ENCODE measurements at places on chromosomes 7 and 10.

- DNase-seq = no peak
Observed at GRCh38 chr10:43099928-43100327, 23.1 kb downstream of the RET start.

DNA sequence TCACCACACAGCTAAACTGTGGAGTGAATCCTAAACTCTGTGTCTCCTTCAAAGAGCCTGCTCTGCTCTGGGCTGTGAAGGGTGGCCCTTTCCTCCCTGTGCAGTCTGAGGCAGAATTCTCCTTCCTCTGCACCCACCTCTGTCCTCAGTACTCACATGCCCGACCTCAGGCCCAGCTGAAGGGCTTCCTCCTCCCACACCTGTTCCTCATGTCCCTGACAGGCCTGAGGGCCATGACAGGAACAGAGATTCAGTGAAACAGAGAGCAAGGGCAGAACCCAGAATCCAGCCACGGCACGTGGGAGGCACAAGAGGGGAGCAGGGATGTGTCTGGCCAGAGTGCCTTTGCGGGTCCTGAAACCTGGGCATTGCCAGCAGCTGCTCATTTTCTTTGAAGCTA is 13.9 kb downstream of the CREB3L2 start:
- no peak for DNase-seq

- DNase-seq = no peak
Observed at GRCh38 chr7:33534833-33535232, 370.5 kb upstream of the BMPER start.

GRCh38 chr7:77653572-77653971 is 42.7 kb upstream of the RSBN1L start:
- DNase-seq = no peak

GRCh38 chr7:134018306-134018705 is 108.8 kb upstream of the LRGUK start:
- no peak for DNase-seq

- DNase-seq = no peak
Observed at GRCh38 chr7:15424468-15424867, 137.3 kb downstream of the AGMO start.

GRCh38 chr7:122255454-122255853 is 49.1 kb downstream of the FEZF1 start:
- no peak for DNase-seq

DNA sequence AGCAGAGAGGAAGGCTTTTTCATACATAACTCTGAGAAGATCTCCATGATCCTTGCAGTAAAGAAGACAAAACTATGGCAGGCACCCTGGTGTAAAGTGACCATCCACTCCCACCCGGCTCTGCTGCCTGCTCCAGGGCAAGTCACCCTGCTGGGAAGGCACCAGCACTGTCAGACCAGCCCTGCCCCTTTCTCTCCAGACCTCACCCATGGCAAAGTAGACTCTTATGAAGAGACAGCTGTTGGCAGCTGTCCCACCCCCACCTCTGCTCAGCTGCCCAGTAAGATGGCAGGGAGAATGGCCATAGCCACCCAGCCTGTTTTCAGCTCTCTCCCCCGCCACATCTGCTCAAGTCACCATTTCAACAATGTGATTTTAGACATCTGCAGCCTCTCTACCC is 8.6 kb upstream of the ZMIZ2 start:
- no peak for DNase-seq

DNA sequence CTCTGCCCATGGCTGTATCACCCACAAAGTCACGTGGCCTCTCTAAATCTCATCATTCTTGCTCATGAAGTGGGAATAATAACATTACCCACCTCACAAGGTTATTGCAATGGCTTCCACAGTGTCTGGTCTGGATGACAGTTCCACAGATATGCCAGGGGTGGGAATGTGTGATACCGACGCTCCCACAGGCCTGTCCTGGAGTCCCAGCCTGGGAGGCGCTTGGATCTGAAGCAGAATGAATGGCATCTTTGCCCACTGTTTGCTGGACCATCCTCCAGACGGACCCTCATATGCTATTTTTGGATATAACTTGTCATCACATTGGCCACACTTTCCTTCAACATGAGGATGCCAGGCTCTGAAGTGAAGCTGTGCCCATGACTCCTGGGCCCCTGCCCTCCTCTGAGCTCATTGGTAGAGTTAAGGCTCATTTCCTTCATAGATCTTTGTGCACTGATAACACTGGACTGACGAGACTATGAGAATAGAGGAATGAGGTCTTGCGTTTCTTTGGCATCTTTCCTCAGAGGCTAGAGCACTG is 279.8 kb upstream of the ZNF32 start:
- no peak for DNase-seq
